PC-9 (cell line): ENCODE measurements at places on chromosomes 3 and 15.

GRCh38 chr3:114440700-114441099 is 146.9 kb downstream of the TIGIT start:
- DNase-seq: no peak

GRCh38 chr3:195931582-195932273 is 23.4 kb upstream of the TNK2 start:
- DNase-seq: no peak

- no peak for DNase-seq
Observed at GRCh38 chr15:100057281-100057680, 284.5 kb downstream of the ADAMTS17 start.

DNA sequence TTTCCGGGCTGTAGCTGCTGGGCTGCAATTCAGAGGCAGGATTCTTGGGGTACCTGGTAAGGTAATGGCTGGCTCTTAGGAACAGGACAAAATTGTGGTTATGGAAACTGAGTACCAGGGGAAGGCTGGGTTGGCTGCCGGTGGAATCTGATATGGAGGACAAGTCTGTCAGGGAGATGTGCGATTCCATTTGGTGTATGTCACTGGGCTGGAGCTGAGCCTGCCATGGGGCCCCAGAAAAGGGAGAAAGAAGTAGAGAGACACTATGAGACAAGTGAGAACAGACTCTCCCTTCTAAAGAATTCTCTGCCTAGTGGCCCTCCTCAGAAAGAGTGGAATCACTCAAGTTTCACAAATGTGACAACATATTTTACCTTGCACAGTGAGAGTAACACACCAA is 368.2 kb upstream of the ROPN1 start:
- no peak for DNase-seq

DNA sequence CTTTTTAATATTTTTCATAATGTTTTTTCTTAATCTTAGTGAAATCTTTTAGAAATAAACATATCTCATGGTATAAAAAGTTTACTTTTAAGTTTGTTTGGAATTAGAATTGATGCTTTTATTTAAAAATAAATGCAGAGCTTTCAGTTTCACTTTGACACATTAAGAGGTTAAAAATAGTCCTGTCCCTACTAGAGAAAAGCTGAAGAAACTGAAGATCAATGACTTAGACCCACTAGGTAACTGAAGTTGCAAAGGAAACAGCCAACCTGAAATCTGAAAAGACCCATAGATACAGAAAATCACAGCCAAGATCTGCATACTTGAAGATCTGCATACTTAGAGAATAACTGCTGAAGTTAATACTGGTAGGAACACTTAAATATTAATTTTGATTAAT is 237.6 kb downstream of the RAP2B start:
- DNase-seq: no peak

GRCh38 chr3:51297333-51297732 is 87.8 kb upstream of the MANF start:
- DNase-seq: no peak

DNA sequence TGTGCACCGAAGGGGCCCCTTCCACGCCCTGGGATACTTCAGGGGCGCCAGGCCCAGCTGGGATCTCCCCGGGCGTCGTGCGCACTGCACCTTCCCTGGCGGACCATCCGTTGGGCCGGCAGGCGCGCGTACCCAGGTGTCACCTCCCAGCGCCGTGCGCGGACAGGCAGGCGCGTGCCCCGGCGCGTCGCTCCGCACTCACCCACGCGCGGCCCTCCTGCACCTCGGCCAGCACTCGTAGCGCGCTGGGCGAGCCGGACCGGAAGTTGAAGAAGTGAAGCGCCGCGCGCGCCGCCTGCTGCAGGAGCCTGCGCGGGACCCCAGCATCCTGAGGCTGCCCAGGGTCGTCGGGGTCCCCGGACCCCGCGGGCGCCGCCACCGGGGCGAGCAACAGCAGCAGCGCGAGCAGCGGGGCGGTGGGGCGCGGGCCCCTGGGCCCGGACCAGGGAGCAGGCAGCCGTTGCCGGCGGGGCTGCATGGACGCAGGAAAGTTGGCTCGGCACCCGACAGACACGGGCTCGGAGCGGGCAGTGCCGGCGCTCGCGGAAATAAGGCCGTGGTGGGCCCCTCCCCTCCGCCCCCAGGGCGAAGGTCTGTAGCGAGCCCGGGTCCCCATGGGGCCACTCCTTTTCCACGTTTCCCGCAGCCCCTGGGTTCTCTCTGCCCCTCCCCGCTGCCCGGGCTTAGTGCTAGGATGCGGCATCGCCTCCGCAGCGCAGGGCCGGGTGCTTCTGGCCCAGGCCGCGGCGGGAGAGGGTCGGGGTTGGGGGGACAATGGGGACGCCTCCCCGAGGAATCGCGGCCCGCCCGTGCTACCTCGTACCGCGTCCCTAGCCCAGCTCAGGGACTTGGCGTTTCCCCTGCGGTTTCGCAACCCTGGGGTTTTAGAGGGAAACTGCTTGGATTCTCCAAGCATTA is at the start of gene RARRES1:
RARRES1 (minus strand) TSS at position 520 of the 918 bp plus-strand sequence; CDS start at position 478, 42 bp downstream.
- DNase-seq: peak; percentile 56

- no peak for DNase-seq
Observed at GRCh38 chr3:109122690-109123089, 4.8 kb upstream of the MORC1 start.

DNA sequence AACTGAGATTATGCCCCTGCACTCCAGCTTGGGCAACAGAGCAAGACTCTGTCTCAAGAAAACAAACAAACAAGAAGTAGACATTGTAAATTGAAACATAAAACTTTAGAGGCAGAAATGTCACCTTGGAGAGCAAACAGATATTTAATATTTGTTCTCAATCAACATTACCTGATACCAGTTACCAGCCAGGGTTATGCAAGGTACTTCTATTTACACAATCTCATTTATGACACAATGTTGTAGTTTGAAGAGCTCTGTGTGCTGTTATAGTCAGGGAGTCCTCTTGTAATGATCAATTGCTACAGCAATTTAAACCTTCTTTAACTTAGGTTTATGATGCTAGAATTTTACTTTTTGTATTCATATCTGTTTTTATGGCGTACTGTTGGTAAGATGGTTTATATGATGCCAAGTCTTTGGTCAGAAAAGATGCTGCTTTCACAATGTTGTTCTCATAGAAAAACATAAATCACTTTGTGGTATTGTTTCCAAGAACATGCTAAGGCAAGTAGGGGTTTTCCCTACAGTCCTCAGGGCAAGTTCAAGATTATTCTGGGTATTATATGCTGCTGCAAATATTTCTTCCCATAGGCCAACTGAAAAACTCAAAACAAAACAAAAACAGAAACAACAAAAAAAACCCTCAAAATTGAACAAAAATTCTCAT is 173.5 kb downstream of the TNIK start:
- DNase-seq: peak; percentile 71

- no peak for DNase-seq
Observed at GRCh38 chr3:174206607-174207192, 652.4 kb upstream of the NAALADL2 start.

- DNase-seq: no peak
Observed at GRCh38 chr15:69472562-69472961, 19.9 kb downstream of the RPLP1 start.

DNA sequence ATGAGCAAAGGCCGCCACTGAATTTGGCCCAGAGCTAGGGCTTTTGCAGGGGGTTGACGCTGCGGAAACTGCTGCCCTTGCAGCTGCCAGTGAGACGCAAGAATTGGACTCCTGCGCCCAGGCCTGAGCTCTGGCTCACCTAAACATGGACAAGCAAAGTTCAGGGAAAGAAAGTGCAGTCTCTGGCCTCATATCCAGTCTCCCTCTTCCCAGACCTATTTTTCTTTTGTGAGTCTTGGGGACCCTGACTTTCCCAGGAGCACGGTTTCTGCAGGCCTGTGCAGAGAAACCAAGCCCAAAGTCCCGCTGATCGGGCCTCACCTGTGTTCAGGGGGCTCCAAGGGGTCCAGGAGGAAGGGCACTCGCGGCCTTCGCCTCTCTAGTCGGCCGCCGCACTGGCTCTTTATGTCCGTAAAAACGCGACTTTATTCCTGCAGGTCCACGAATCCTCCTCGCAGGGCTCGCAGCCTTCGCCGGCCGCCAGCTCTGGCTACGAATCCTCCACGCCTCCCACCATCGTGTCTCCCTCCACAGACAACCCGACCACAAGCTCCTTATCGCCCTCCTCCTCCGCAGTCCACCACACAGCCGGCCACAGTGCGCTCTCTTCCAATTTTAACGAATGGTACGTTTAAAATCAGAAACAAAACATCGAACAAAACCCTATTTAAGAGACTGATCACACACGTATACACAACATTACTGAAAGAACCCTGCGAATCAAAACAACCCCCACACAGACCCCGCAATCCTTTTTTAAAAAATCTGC is 3.9 kb downstream of the ZIC1 start:
- no peak for DNase-seq

GRCh38 chr3:50606596-50606995 is 5.0 kb downstream of the CISH start:
- no peak for DNase-seq
